ENCODE measurements at places on chromosomes 16 and 17.

DNA sequence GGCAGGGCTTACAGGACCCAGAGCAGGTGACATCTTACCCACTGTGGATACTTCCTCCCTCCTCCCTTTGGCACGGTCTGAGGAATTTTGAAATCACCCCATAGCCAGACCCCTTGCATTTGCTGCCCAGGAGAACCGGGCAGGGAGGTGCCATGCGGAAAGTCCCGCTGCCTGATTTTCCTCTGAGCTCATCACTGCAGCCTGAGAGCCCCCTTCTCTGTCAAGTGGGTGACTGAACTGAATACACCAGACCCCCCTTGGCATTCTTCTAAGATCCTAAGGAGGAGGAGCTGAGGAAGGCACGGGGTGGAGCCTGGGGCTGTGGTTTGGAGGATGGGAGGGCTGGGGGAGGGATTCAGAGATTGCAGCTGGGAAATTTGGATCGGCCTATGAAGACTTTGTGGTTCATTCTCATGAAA, 173.4 kb downstream of the RAB11FIP4 start:
- peak; percentile 98 for DNase-seq

- no peak for DNase-seq
Measured at GRCh38 chr16:12781777-12782176, 21.9 kb downstream of the CPPED1 start.

DNA sequence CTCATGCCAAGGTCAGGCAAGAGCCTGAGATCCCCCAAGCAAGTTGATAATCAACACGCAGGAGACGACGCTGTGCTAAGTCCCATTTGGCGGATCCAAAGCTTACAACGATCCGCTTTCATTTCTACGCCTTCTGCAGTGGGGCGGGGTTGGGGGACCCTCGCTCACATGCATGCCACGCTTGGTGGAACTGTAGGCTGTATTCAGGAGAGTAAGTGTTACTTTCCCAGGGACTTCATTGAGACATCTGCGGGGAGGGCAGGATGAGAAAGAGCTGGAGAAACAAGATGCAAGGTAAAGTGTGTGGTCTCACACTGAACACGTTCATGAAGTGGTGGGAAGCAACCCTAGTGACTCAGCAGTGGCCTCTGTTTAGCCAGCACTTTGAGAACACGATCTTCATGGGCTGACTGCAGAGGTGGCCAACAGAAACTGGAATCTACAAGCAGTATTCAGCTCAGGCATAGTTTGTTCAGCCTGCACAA, 100.5 kb downstream of the XYLT1 start:
- DNase-seq = no peak

- DNase-seq = no peak
Measured at GRCh38 chr16:85606904-85607303, 6.2 kb upstream of the GSE1 start.

DNA sequence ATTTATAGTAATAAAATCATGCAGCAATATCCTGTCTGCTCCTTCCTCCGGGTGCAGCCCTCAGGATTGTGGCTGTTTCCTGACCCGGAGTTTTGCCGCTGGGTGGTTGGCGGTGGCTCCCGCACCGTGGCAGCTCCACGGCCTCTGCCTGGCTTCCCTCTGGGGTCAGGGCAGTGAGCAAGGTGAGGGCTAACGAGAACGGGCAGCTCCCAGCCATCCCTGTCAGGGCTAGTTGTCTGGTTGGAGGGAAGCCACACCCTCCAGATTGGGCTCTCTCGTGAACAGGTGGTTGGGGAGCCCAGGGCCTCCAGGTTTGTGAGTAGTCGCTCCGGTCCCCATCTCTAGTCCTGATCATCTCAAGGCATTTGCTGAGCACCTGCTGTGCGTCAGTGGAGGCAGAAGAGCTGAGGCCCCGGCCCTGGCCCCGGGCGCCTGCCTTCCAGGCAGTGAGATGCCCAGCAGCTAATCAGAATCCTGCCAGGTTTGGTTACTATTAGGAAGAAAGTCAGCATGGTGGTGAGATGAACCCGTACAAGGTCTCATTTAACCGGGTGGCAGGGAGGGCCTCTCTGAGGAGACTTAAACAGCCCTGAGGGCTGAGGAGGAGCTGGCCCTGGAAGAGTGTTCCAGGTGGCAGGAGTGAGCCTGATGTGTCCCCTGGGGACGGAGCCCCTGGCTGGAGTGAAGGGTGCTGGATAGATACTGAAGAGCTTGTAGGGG, 2.3 kb upstream of the NUDT16L1 start:
- DNase-seq = no peak

- peak; percentile 97 for DNase-seq
Measured at GRCh38 chr17:62778990-62779681, 29.0 kb downstream of the MARCHF10 start.

- DNase-seq = no peak
Measured at GRCh38 chr16:86334079-86334635, 176.2 kb upstream of the FOXF1 start.

DNA sequence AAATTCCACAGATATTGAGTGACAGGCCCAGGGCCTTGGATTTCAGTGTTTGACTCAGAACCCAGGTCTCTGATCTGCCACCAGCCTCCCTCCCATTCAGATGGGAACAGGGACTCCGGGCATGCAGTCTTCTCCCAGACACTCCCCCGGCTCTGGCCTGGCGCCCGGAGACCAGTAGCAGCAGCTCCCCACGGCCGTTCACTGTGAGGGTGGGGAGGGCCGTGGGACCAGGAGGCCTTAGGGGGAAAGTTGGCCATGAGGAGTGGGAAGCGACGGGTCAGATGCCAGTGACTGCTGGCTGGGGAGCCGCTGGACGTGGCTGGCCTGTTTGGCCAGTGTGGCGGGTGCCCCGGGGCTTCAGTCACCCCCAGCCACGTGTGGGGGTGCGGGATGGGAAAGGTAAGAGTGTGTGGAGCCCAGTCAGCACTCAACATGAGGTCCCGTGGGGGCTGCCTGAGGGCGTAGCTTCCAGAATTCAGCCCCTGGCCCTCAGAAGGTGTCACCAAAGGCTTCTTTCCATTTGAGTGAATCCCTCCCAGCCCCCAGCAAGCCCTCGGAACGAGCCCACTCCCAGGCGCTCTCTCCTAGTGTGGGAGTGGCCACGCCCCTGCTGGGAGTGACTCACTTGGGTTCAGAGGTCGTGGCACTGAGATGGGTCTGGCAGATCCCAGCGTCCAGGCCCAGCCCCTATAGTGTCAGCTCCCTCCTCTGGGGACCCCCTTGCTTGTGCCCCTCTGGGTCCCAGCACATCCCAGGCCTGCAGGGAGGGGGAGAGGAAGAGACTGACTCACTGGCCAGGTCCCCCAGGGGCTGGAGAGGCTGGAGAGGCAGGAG, 309.4 kb downstream of the SEC14L1 start:
- peak; percentile 56 for DNase-seq

DNA sequence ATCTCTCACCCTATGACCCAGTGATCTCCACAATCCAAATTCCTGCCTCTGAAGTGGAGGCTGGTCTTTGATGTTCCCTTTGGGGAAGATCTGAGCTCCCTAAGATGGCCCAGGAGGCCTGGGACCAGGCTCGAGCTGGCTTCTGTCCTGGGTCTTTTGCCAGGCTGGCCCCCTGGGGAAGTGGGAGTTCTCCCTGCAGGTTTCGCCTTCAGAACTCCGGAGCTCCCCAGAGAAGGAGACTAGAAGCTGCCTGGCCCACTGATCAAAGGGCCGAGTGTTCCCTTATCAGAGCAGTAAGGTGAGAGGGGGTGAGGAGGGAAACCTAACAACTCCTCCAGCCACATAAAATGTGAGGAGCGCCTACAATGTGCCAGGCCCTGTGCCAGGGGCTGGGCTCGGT, 147.1 kb downstream of the IRF8 start:
- no peak for DNase-seq

DNA sequence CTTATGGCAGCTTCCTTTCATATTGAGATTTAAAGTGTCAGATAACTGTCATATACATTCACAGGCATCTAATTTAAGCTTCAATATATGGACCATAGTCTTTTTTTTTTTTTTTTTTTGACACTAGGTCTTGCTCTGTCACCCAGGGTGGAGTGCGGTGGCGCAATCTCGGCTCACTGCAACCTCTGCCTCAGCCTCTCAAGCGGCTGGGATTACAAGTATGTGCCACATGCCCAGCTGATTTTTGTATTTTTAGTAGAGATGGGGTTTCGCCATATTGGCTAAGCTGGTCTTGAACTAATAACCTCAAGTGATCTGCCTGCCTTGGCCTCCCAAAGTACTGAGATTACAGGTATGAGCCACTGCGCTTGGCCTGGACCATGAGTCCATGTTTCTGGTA, 13.6 kb downstream of the CEP95 start:
- no peak for DNase-seq

GRCh38 chr16:51225878-51226277, 74.8 kb upstream of the SALL1 start:
- no peak for DNase-seq

DNA sequence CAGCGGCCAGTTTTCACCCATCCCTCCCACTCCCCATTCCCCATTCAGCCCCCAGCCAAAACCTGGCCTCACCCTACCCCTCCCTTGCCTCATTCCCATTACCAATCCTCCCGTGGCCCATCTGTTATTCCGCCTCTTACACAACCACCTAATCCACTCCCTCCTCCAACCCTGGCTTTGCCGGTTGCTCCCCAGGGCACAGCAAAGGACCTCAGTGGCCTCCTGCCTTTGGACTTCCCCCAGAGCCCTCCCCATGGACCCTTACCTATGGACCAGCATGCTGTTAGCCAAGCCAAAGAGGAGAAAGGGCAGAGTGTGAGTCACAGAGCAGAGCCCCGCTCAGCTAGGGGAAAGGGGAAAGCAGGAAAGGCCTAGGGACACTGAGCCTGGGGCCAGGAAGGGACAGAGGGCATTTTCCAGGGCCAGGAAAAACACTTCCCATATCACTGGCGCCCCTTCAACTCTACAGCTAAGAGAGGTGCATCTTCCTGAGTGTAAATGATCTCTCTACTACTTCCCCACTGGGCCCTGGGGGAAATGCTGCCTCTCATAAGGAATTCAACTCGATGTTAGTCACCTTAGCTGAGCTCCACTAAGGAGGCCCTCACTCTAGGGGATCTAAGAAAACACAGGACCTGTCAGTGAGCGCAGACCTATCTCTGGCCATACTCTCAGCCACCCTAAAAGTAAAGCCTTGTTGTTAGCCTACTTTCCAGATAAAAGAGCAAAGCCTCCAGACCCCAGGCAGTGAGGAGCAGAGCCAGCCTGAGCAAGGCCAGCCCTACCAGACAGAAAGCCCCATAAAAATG, 10.6 kb downstream of the PEMT start:
- DNase-seq = peak; percentile 39

DNA sequence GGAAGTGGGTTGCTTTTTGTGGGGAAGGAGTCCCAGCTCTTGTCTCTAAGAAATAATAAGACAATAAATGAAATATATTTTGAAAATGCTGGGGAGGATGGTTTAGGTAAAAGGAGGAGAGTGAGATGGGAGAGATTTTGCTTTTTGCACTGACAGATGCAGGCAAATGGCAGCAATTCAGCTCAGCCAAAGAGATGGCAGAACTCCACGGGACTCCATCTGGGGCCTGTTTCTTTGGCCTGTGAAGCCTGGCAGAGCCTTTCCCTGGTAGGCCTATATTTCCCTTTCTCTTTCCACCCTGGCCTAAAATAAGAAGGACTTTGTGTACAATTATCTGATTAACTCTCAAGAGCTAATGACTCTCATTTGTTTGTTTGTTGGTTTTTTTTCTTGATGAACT, 1525.1 kb downstream of the CDH11 start:
- DNase-seq = no peak

- DNase-seq = peak; percentile 85
Measured at GRCh38 chr16:30805370-30806169, 18.6 kb upstream of the ZNF629 start.

DNA sequence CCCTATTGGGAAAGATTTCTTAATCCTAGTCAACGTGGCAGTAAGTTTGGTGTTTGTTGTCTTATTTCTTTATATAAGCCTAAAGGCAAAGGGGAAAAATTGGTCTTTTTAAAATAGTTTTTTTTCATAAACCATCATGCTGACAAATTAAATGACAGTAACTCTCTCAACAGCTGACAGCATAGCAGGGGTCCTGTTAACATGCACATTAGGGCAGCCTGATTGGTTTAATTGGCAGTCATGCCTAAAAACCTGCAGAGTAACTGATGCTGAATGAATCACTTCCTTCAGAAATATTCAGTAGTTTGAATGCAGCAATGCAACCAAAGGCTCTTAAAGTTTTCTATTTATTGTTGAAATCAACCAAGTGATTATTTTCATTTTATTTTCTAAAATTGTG, 85.4 kb downstream of the ITFG1 start:
- no peak for DNase-seq

DNA sequence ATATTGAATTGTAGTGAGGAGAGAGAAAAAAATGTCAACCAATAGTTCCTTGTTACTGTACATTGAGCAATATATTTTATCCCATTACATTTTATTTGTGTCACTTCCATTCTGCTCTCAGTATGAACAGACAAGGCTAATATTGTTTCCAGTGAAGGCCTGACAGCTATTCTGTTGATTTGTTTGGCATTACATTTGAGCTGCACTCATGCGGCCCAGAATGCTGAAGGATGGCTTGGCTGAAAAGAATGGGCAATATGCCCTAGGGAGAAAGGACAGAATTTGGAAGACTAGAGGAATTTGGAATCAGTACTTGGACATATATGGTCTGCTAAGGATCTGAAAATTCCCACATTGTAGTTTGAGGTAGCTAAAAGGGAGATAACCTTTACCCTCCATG, 1294.4 kb downstream of the CDH8 start:
- no peak for DNase-seq

DNA sequence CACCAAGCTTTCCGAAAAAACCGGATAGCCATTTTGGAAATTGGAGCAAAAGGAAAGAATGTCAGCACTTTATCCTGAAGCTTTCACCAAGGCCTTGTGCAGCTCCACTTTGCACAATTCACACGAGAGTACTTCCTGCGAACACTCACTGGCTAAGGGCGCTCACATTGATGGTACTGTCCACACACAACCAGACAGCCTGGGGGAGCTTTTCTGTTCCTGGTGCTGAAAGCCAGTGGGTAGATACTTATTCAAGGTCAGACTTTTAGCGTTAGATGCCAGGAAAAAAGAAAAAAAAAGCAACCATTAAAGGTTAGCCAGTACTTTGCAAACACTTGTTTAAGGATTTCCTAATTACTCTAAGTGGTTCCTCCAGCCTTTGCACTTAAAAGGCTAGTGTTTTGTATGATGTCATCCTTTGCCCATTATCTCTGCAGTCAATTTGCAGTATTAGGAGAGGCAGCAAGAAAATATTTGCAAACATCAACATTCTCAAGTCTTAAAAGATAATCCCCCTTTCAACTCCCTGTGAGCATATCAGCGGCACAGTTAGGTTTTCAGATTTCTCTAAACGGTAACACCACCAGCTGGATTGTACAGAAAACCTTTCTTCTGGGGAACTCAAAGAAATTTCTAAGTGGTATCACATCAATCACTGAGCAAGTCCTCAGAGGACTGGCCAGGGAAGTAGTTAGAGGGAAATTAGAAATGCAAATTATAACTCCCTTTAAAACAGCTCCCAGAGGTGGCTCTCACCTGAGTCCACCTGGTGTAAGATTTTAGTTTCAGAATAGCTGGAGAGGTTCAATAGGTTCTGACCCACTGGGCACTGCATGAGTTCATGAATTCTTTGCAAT, 243.4 kb upstream of the IRX5 start:
- no peak for DNase-seq

GRCh38 chr17:65359016-65359415, 202.4 kb downstream of the AXIN2 start:
- peak; percentile 93 for DNase-seq

- no peak for DNase-seq
Measured at GRCh38 chr17:4764595-4764994, 7.1 kb upstream of the TM4SF5 start.

- peak; percentile 75 for DNase-seq
Measured at GRCh38 chr17:64133546-64134215, 3.7 kb upstream of the ERN1 start.

Measured in kidney tubule cell (primary cell).